ENCODE measurements at places on chromosomes 12 and 14. TPM values are rescaled to one million over a fixed set of nuclear protein-coding genes. Genes with fewer than 3 reads are reported as not detected.

GRCh38 chr12:53500142-53500775 lies 824 bp upstream of the TARBP2 start:
- peak overlapping the region; percentile 82 for H3K4me3 ChIP-seq
- no peaks in the 10 kb centered on the region for H3K27me3 ChIP-seq
- no peaks in the 10 kb centered on the region for H3K36me3 ChIP-seq

DNA sequence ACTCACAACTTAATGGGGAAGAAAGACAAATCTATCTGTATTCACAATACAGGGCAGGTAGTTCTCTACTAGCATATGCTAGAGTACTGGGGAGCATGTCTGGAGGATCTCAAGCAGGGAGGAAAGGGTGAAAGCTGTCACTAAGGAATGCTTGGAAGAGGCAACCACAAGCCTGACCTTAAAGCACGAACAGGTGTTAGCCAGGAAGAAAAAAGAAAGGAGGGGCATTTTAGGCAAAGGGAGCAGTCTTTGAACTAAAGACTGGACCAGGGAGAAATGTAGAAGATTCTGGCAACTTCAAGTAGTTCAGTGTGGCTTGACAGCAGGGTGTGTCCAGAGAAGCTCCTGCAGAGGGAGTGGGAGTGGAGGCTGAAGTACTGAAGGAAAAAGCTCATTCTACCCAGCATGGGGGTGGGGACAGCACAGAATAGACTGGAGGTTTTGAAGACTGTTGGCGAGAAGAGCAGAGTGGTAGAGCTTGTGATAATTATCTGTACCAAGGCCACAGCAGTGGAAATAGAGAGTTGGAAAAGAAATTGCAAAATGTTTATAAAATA lies 50.9 kb downstream of the AP5M1 start:
- H3K36me3 ChIP-seq: no peaks in the 10 kb centered on the region
- H3K27me3 ChIP-seq: no peaks in the 10 kb centered on the region

DNA sequence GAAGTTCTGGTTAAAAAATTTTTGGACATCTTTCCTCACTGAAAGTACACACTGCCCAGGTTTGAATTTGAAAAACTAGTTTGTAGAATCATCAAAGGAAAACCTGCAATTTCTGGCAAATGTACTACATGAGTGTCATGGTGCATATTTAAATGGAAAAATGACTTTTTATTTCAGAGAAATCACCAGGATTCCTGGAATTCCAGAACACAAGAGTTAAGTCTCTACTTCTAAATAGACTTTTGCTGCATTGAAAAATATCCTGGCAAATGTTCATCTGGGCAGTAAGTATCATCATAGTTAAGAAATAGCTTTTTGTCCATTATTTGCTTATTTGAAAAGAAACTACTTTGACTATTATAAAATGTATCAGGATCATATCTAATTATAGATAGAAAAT lies 275.1 kb downstream of the PRKD1 start:
- H3K4me3 ChIP-seq: no peak overlapping the region
- H3K27ac ChIP-seq: no peak overlapping the region
- no peaks in the 10 kb centered on the region for H3K27me3 ChIP-seq
- H3K36me3 ChIP-seq: no peaks in the 10 kb centered on the region
- H3K4me1 ChIP-seq: no peaks in the 10 kb centered on the region

DNA sequence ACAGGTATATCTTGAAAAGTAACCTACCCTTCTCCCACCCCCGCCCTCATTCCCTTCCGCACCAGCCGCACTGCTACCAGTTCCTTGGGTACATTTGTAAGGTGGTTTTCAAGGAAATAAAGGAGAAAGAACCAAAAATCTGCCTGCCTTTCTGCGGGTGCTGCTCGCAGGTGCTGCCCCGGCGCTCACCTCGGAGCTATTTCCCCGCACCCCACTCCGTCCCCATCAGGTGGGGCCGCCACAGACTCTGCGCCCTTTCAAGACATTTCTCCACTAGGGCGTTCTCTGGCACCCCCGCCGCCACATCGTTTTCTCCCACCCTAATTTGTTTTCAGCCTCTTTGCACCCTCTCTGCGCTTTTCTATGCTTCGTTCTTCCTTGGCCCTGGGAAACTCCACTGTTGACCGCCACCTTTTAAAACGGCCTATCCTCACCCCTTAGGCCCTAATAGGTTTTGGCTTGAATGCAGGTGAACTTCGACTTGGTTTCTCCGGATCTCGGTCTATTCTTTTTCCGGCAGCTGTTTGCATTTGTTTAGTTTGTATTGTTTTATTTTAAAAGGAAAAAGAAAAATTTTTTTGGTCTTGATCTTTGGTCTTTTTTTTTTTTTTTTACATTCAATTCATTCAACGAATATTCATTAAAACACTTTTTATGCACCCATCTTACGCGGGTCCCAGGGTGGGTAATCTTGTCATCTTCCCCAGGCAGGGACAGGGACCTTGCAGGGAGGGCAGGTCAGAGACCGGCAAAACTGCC lies 3.0 kb downstream of the VSX2 start:
- H3K4me1 ChIP-seq: peaks cover 12% of the 10 kb centered on the region
- no peak overlapping the region for H3K27ac ChIP-seq
- no peaks in the 10 kb centered on the region for H3K36me3 ChIP-seq
- no peak overlapping the region for H3K4me3 ChIP-seq
- DNase-seq: no peak
- peaks cover 74% of the 10 kb centered on the region for H3K27me3 ChIP-seq

Gene SERPINA10
- 0.23 TPM for total RNA-seq

Gene NT5DC3
- 15.2 TPM for total RNA-seq

Gene CYP27B1
- not detected for total RNA-seq

Gene PRKCH
- 11.3 TPM for total RNA-seq

Gene KIF5A
- total RNA-seq: 0.36 TPM

Gene LHX5
- not detected for total RNA-seq

Gene PLCZ1
- total RNA-seq: not detected

Measured in gastrocnemius medialis (tissue), 4 donors.